ENCODE measurements at places on chromosomes 2 and 18.
A peak's percentile ranks its signal among the peaks of the same experiment; 100 is the strongest.

- no peak for DNase-seq
These were observed 466.3 kb downstream of the THSD7B start for GRCh38 chr2:137231628-137232027.

GRCh38 chr2:168355121-168355520 lies 101.0 kb upstream of the CERS6 start:
- DNase-seq, result no peak

- no peak for DNase-seq
These were observed 277.3 kb downstream of the AGAP1 start for GRCh38 chr2:235770909-235771820.

- no peak for DNase-seq
These were observed 73.3 kb downstream of the NAB1 start for GRCh38 chr2:190722061-190722759.

DNA sequence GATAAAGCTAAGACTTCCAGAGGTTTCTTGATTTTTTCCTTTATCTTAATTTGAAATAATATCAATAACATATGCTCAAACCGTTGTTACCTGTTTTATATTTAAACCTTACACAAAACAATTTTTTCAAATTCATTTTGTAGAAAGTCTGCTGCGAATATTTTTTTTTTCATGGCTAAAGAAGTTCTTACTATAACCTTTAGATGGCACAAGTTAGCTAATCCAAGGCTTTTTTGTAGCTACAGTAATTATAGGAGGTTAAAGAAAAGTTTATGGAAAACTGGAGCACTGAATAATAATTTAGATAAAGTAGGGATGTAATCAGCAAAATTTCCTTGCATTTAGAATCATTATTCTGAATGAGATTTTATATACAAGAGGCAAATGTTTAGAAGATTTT lies 78.0 kb upstream of the PNPT1 start:
- no peak for DNase-seq

DNA sequence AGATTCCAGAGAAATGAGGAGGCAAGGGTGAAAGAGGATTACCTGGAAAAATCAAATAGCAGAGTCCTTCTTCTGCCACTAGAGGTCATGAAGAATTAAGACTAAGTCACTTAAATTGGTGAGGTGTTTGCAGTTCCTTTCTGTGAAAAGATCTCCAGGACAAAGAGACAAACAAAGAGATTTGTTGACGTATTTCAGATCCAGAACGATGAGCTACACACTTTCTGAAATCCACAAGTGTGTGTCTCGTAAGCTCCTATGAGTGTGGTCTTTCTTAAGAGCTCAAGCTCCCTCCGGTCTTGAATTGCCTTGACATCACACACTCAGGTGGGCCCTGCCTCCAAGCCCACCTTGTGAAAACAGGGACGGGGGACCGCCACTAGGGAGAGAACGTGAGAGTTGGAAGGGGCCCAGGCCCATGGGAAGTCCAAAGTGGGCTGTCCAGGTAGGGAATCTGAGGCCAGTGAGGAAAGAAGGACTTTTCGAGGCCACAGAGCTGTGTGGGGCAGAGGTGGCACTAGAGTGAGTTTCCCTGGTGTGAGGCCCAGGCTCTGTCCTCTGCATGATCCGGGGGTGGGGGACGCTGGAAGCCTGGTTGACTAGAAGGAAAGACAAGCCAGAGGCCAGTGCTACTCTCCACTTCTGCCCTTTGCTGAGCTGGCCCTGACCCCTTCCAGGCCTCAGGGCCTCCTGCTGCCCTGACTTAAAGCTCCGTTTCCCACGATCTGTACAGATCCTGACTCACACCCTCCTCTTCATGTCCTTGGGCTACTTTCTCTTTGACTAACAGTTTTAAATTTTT lies 168.1 kb upstream of the NCK2 start:
- peak; percentile 63 for DNase-seq

DNA sequence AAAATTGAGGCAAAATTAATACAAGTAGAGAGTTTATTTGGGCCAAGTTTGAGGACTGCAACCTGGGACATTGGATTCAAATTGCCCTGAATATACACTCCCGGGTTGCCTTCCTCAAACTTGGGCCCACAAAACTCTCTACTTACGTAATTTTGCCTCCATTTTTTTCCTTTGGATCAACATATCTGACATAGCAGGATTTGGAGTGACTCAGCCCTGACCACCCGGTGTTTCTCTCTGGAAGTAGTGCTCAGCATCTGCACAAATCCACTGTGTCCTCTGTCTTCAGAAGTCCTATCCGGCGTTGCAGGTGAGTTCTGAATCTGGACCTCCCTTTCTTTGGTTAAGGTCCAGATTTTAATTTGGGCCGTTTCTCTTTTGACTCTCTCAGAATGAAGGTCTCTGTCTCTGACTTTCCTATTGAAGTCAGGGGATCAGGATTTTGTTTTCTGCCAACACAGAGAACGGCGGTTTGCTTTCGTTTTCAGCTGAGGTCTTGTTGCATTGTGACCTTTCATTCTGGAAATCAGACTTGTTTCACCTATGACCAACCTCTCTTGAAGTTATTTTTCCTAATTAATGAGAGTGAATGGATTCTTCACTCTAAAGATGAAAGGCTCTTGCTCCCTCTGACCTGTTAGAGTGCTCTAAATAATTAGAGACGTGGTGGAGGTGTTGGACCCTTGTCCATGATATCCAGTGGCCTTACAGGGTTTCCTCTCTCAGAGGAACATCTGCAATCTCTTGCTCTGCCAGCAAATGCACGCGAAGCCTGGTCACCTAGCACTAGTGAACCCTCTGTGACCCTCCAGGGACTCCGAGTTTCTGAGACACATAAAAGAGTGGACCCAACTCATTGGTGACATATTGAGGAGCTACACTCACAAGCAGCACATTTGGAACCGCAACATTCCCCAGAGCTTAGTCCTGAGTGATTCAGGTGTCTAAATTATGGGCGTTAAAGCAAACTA lies 13.6 kb downstream of the TCF23 start:
- no peak for DNase-seq

DNA sequence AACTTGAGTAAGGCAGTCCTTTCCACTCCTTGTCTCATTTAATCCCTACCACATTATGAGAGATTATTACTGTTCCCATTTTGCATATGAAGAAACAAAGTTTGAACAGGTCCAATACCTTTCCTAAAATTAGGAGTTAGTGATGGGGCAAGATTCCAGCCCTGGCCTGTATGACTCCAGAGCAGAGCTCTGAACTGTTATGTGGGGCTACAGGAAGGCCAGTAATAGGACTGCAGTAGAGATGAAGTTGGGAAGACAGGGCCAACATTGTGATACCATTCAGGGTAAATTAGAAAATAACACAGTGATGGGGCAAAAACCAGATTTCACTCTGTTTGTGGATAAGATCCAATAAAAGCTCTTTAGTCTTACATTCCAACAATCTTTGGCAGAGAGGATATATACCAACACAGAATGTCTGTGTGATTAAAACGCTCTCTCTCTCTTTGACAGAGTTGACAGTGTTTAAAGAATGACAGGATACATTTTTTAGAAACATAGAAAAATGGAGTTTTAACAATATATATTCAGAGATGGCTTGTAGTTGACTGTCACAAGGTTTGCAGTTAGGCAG lies 22.7 kb downstream of the KATNAL2 start:
- DNase-seq, result no peak

DNA sequence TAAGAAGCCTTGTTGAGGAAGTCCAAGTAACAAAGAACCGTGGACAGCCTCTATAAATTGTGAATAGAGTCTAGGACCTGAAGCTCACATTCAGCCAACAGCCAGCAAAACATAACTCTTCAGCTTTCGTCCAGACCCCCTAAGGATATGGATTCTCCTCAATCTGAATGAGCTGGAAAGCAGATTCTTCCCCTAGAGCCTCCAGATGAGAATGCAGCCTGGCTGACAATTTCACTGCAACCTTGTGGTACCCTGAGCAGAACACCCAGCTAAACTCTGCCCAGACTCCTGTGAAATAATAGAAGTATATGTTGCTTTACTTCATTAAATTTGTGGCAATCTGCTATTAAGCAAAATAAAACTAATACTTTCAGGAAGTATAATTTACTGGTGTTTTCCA lies 483.5 kb upstream of the SLC8A1 start:
- DNase-seq, result peak; percentile 8
